NCI-H345 (cell line): ENCODE measurements at places on chromosomes 5 and 9.

- no peak for DNase-seq
Observed at GRCh38 chr5:25619273-25619672, 974.5 kb upstream of the CDH10 start.

GRCh38 chr9:88460587-88461332 is 72.5 kb downstream of the SPIN1 start:
- no peak for DNase-seq

DNA sequence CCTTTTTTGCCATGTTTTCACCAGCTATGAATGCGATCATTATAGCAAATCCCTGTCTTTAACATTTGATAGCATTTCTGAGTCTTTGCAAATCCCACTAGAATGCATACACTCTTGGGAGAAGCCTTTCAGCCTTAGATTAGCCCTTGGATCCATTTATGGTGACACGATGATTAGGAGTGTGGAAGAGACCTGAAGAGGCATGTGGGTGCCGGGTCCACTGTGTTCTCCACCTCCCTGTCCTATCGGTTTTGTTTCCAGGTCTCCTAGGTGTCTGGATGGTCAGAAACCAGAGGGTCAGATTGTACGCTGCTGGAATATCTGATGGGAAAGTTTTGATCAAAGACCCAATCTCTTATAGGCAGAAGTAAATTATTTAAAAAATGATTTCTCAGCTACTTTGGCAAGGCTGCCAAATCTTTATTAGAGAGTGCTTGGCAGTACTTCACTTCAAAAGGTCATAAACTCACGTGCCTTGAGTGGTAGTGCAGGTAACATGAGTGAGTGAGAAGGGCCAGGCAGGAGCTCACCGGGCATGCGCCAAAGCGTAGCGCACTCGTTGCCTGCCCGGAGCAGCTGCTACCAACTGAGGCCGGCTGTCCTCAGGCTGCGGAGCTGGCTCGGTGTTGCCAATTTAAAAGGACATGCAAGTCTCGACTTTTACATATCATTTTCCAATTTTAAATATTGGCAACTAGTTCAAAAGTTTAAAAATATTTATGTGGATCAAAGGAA is 51.3 kb downstream of the PCSK5 start:
- DNase-seq, result no peak

DNA sequence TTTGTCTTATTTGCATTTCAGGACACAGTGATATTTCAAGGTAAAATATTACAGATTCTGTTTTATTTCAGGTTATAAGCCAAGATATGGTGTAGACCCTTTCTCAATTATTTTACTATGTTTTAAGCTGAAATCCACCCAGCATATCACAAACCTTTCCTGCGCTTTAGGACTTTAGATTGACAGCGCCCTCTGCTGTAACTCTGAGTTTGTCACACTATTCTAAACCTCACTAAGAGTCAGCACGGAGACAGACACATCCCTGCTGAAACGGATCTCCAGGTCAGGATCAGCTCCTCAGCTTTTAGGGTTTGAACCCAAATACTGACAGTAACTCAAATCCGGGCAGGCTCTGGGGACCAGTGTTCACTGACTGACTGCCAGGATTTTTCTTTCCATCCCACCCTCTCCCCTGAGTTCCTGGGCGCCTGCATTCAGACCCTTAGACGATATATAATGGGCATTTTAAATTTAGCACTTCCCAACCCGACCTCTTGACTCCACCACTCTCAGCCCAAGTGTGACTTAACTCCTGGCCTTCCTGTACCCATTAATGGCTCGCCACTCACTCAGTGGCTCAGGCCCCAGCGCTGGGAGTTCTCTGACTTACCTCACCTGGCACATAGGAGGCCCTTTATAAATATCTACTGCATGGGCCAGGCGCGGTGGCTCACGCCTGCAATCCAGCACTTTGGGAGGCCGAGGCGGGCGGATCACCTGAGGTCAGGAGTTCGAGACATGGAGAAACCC is 33.5 kb downstream of the TLX3 start:
- peak; percentile 73 for DNase-seq

- no peak for DNase-seq
Observed at GRCh38 chr9:130036099-130036498, 6.9 kb downstream of the FNBP1 start.

- no peak for DNase-seq
Observed at GRCh38 chr5:33166522-33166921, 274.2 kb upstream of the TARS1 start.

DNA sequence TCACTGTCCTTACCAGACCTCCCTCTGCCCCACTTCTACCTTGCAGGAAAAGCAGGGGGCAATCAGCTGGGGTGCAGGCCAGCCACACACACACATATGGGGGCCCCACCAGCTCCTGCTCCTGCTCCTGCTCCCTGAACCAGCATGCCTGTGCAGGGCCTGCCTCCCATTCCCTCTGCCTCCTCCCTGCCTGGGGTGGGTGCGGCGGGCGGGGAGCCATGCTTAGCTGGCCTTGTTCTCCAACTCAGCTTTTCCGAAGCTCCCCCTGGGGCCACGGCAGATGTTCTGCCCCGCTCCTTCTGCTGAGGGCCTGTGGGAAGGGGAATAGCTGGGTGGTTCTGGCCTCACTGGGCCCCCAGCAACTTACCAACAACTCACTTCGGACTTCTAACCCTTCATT is 89.8 kb downstream of the ZNF354C start:
- DNase-seq, result no peak

DNA sequence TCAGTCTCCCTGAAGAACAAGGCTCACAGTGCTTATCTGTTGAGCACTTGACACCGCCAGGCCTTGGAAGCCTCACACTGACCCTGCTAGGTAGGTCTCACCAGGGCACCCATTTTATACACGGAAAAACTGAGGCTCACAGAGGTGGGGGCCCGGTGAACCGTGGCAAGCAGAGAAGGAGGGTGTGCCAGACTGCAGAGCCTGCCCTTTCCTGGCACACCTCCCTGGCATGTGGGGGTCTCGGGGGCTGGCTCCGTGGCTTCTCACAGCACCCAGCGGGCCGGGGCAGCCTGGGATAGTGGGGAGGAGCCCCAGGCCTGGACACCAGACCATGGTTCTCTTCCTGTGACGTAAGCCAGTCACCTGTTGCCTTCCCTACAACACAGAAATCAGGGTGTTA is 53.7 kb upstream of the IER5L start:
- DNase-seq, result no peak

DNA sequence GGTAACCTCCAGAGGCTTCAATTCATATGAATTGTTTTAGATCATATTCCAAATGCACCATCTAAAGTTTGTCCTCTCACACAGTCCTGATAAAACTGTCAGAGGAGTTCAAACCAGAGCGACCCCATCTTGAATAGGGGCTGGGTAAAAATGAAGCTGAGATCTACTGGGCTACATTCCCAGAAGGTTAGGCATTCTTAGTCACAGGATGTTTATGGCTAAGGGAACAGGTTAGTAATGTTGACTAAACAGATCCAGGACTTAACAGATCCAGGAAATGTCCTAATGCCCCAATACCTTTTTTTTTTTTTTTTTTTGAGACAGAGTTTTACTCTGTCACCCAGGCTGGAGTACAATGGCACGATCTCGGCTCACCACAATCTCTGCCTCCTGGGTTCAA is 192.6 kb upstream of the PRDM9 start:
- no peak for DNase-seq

DNA sequence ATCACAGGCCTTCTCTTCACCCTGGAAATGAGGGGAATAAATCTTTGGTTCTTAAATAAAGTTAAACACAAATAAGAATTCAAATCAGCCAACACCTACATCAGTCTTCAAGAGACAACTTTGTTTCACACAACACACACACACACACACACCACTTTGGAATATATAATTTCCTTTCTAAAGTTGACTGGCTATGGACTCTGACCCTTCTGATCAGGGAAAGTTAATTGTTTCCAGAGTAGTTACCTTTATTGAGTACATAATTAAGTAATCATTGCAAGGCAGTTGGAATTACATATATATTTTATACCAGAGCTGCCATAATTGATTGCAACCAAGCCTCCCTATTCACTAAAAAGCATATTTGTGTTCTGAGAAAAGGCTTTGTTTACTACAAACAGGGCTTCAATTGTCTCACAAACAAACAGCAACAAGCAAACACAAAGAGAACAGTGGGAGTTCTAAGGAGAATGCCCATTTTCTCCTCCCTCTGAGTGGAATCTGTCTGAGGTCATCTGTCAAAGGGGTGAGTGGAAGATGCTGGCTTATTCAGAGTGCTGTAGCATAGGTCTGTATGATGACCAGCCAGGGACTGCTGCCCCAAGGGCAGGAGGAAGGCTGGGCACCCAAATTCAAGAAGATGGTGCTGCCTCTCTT is 136.6 kb downstream of the SEMA6A start:
- no peak for DNase-seq

DNA sequence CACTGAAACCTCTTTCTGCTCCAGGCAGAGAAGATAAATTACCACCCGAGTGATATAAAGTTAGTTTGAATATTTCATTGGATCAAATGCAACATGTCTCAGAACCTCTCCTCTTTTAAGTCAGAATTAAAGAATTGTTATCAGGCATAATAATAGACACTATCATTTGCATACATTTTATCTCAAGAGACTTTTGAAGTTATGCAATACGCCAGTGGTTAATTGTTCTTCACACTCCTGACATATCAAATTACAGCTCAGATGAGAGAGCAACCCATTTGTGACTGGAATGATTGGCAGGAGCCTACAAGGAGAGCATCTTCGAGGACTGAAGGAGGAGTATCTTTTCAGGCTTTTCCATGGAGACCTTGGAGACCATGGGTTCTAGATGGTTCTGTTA is 452.2 kb downstream of the KDM4C start:
- DNase-seq, result no peak

GRCh38 chr5:34676416-34676815 is 20.3 kb downstream of the RAI14 start:
- DNase-seq, result no peak

- DNase-seq, result no peak
Observed at GRCh38 chr5:146669656-146670055, 153.7 kb upstream of the GPR151 start.

- DNase-seq, result no peak
Observed at GRCh38 chr5:3818624-3819023, 223.0 kb downstream of the IRX1 start.

DNA sequence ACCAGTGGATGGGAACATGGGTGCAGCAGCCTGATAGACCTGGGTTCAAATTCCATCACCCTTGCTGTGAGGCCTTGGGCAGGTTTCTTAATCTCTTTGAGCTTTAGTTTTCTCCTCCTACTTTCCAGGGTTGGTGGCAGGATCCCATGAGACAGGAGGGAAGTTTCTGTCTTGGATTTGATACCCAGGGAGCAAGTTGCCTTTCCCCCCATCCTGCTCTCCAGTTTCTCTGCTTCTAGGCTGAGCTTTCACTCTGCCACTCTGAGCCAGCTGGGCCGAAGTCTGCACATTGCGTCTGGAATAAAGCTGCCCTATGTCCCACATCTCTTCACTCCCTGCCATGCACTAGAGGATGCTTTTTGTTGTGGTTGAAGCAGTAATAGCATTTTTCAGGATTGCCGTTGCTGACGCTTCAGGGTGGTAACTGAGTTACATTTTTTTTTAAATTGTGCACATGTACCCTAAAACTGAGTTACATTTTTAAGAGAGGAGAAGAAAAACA is 40.5 kb upstream of the ANGPTL2 start:
- no peak for DNase-seq

DNA sequence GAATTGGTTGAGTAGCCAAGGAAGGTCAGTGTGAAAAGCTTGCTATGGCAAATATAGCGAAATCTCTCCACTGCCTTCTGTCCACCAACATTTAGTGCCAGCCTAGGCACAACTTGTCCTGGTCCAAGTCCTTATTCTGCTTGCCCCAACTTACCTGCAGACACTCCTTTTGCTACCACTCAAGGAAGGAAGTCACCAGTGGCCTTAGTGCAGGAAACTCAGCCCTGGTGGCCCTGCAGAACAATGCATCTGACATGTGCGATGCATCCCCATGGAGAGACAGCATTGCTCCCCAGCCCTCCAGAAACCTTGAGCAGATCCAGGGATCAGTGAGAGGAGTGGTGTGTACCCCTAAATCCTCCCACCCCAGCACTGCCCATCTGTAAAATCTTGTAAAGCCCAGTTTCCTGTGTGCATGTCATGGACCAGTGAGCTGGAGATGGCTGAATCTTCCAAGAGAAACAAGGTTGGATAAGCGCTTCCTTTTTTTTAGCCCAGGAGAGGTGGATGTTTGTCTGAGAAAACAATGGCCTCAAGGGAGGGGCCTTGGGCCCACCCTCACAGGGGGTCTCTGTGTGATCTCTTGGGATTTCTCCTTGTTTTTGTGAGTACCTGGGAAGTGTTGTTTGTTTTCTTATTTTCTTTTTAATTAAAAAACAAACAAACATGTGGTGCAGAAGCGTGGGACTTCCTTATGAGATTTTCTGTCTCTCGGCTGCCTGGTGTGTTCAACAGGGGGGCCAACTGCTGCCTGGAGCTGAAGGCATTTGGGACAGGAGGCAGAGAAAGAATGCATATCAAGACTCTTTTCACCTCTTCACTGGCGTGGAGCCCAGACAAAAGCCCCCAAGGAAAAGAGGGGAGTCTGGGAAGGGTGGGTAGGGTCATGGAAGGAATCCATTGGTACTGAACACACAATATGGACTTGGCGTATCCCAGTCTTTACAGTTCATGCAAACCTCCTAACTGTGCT is 3.6 kb downstream of the FOXI1 start:
- DNase-seq, result no peak

DNA sequence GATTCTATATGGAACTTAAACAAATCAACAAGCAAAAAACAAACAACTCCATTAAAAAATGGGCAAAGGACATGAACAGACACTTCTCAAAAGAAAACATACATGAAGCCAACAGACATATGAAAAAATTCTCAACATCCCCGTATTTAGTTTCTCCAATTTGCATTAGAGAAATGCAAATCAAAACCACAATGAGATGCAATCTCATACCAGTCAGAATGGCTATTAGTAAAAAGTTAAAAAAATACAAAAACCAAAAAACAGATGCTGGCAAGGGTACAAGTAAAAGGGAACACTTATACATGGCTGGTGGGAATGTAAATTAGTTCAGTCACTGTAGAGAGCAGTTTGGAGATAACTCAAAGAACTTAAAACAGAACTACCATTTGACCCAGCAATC is 342.1 kb upstream of the NUDT12 start:
- DNase-seq, result no peak

DNA sequence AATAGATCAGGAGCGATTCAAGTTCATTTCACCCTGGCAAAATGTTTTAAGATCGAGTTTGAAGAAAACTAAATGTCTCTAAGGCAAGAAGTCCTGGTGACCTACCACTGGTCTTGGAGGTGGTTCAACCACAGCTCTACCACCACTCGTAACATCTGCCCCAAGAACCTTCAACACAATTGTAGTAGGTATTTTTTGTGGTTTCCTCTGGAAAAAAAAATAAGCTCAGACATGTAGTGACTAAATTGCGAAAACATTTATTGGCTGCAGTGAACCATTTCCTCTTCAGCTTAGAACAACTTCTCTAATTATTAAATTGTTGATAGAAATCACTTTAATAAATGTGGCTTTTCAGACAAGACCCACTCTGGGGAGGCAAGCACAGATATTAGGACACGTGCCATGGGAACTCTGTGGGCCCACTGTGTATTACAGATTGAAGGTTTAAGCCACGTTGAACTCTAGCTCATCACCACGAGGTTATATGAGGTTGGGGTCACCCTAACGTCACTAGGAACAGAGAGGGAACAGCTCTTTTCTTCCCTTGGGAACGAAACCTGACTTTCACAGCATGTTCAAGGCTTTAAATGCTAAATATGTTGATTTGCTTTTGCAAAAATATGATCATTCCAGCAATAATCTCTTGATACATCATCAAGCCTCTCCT is 142.9 kb downstream of the HSD17B3 start:
- no peak for DNase-seq

GRCh38 chr5:116771466-116772151 is 197.0 kb upstream of the SEMA6A start:
- no peak for DNase-seq

- DNase-seq, result no peak
Observed at GRCh38 chr9:129084087-129084486, 3.2 kb downstream of the DOLPP1 start.
